Activated naive CD4-positive, alpha-beta T cell (primary cell): ENCODE measurements at places on chromosomes 11 and 22.

DNA sequence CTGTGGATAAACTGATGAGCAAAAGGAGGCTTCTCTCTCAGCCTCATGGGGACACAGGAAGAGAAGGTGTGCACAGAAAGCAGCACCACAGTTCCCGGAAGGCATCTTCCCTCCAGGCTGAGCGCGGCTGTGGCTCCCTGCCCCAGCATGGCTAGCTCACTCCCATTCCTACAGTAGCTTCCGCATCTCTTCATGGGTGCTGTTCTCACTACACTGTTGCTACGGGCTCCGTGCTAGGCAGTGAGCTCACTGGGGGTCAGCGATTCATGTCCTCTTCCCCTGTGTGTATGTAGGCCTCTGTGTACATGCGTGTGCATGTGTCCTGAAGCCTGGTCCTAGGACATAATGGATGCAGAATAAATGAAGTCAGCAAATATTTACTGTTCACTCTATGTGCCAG, 64.3 kb downstream of the MICAL3 start:
- DNase-seq = no peak

DNA sequence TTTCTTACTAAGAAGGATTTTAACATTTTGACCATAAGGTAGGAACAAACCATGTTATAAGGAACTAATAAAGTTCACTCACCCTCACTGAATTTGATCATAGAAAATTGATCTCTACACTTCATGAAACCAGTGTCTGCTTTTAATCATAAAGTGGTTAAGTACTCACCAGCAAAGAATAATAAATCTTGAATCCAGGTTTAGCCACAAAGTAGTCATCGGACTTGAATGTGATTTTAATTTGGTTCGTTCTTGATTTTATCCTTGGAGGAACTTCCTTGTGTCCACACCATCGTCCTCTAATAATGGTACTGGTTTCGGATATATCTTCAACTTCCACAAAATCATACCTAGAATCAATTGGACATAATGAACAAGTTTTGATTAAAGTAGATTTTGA, 40.5 kb upstream of the DDI1 start:
- no peak for DNase-seq

DNA sequence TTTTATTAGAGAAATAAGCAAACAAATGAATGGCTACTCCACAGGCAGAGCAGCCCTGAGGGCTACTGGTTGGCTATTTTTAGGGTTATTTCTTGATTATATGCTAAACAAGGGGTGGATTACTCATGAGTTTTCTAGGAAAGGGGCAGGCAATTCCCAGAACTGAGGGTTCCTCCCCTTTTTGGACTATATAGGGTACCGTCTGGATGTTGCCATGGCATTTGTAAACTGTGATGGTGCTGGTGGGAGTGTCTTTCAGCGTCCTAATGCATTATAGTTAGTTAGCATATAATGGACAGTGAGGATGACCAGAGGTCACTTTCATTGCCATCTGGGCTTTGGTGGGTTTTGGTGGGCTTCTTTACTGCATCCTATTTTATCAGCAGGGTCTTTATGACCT, 19.2 kb downstream of the SLC22A6 start:
- DNase-seq = no peak

- DNase-seq = no peak
These were observed 314.4 kb downstream of the AASDHPPT start for GRCh38 chr11:106391771-106392420.

- no peak for DNase-seq
These were observed 49.8 kb downstream of the SVIP start for GRCh38 chr11:22779850-22780249.

GRCh38 chr11:64448599-64449380, 89.8 kb downstream of the RPS6KA4 start:
- DNase-seq = peak; percentile 59

- DNase-seq = peak; percentile 81
These were observed 7.5 kb downstream of the GP1BB start for GRCh38 chr22:19730655-19731360.
